ENCODE measurements at places on chromosomes 6 and 20.

DNA sequence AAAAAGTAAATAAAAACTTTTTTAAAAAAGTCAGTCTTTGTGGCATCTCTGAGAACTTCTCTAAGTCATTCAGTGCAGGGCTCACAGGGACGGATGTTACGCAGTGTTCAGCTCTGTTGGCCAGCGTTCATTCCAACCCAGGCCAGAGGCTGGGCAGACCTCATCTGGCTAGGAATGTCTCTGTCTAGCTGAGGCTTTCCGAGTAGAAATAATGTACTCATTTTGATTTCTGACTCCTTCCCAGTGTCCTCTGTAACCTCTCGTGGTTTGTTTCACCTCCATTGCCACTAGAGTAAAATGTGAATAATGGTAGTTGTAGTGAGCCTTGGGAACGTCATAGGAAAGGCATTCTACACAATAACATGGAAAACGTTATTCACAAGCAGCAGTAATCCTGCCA is 135.1 kb downstream of the TMEM242 start:
- DNase-seq: no peak

DNA sequence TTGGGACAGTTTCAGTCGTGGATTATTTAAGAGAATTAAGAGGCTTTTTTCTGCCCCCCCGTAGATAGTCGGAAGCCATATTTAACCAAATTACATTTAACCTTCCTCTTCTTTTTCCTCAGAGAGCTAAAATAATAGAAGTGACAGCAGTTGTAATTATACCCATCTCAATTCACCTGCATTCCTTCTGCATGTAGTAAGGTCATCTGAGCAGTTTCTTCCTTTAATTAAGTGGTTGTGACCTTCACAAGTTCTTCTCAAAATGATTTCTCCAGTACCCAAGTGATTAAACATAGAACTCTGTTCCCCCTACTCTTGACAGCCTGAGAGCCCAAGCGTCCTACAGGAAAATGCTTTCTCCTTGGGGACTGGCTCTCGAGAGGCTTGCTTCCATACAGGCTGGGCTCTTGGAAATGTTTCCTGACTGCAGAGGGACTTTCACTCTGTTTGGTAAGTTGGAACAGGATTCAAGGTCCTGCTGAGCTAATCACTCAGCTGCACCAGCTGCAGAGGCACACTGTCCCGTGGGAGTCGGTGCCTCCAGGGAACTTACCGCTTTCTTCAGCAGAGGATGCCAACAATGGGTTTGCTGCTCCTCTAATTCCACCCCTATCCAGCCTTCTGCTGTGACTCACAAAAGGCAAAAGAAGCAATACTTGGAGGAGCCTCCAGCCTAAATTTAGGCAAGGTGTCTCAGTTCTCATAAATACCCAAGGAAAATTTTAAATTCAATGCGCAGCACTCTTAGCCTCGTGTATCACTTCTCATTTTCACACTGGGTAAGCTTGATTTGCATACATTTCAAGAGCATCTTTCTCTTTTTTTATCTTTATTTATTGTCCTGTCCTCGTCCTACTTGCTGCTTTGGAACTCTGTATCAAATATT is 414.9 kb downstream of the KIF16B start:
- DNase-seq: no peak

GRCh38 chr6:46719099-46719498 is 16.1 kb downstream of the PLA2G7 start:
- DNase-seq: no peak

- no peak for DNase-seq
These were observed 10.1 kb downstream of the CDC5L start for GRCh38 chr6:44397424-44398164.

DNA sequence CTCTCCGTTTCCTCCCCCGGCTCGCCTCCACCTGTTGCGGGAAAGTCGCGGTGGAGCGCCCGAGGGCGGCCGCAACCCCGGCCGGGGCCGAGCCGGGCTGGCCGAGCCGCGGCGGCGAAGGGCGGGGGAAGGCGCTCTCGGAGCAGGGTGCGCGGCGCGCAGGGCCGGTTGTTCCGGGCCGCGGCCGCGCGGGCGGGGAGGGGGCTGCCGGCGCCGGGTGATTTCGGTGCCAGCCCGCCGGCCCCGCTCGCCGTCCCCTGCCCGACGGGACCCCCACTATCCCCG is 235 bp downstream of the MAP7 start:
- no peak for DNase-seq

All from skin of body (tissue), 3 donors.